ENCODE measurements at places on chromosomes 11 and 22. TPM values are rescaled to one million over a fixed set of nuclear protein-coding genes. Genes with fewer than 3 reads are reported as not detected.

DNA sequence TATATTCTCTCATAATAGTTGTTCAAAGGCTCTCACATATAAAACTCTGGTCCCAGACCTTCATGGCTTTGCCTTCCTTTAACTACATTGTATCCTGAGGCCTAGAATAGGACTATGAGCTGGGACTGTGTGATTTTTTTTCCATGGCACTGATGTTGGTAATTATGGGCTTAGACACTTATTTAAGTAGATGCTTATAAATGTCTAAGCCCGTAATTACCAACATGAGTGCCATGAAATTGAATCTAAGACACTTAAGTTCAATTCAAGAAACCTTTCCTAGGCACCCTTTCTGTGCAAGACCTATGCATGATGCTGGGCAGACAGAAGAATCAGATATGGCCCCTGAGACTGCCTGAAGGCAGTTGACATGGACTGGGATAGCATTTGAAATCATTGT, 63.0 kb downstream of the P4HA3 start:
- no peak for DNase-seq

GRCh38 chr11:132653237-132653636, 879.1 kb downstream of the OPCML start:
- no peak for DNase-seq

DNA sequence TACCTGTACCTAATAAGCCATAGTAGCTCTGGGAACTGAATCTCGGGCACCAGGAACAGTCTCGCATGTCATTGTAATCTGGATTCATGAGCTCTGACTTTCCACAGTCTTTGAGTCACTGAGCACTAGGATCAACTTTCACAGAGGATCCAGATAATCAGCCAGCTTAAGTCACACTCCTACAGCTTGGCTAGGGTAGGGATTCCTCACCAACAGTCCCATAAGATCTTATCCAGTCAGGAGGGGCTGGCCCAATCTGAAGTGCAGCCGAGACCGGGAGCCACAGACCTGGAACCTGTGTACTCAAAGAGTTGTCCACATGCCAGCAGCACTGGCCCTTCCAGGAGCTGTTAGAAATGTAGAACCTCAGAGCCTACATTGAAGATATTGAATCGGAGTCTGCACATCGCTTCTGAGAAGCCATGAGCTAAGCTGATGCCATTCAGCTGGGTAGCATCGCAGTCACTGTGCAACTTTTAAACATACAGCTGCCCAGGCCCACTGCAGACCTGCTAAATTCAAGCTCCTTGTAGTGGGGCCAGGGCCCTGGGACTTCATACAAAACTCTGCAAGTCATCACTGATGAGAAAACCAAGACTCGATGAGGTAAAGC, 538.8 kb upstream of the B3GAT1 start:
- peak; percentile 79 for DNase-seq

DNA sequence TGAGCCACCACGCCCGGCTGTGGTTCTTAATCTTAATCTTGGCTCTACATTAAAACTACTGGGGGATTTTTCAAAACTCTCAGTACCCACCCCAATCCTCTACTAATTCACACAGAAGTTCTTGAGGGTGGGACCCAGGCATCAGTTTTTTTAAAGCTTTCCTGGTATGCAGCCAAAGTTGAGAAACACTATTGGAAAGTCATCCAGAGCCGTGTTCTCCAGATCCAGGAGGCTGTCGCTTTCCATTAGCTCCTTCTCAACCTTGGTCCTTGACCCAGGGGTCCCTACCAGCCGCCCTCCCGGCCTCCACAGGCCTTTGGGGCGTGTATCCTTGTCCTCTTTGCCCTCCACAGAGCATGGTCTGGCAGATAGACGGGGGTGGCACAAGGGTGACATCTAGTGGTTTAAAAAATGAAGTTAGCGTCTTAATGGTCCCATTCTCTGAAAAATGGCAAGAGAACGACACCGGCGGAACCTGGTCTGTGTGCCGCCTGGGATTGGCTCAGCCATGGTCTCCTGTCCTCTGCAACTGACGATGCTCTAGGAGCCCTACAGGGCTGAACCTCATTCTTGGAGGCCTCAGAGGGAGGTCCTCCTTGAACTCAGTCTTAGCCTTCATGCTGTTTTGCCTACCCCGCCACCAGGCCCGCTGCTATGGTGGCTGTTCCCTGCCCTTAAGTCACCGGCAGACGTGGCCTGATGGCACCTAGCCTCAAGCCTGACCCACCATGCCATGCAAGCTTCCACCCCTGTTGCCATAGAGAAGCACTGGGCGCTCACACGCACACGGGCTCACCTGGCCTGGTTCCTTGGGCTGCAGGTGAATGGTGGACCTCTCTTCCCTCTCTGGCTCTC, 152.0 kb upstream of the SYN3 start:
- DNase-seq = peak; percentile 5

DNA sequence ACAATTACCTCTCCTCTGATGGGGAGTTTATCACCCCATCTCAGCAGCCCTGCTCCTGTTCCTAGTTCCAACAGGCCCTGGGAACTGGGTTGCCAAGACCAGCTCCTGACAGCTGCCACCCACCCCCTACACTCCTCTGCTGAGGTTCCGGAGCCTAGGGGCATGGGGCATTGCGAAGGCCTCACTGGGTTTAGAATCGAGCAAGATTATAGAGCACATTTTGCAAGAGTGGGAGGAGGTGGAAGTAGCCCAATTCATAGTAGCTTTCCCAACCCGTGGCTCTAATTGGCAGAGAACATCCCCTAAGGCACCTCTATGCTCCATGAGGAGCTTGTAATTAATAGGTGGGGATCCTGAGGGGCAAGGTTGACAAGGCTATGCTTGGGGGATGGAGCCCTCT, 23.0 kb downstream of the MYEOV start:
- DNase-seq = no peak

- DNase-seq = no peak
Observed at GRCh38 chr11:36273110-36273509, 16.1 kb downstream of the COMMD9 start.

DNA sequence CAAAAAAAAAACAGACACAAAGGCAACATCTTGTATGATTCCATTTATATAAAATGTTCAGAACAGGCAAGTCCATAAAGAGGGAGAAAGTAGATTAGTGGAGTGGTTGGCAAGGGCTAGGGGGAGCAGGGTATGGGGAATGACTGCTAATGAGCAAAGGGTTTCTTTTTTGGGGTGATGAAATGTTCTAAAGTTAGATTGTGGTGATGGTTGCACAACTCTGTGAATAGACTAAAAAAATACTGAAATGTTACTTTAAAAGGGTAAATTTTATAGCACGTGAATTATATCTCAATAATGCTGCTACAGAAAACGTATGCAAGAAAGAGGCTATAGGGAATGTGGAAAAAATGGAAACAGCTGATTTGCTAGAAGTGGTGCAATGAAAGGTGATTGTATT, 155.1 kb downstream of the TENM4 start:
- DNase-seq = peak; percentile 58

GRCh38 chr22:33299245-33299956, 241.2 kb upstream of the SYN3 start:
- no peak for DNase-seq

- DNase-seq = peak; percentile 89
Observed at GRCh38 chr11:27468209-27468994, 4.2 kb downstream of the LGR4 start.

- peak; percentile 17 for DNase-seq
Observed at GRCh38 chr22:48574776-48575617, 1252.7 kb downstream of the BRD1 start.

DNA sequence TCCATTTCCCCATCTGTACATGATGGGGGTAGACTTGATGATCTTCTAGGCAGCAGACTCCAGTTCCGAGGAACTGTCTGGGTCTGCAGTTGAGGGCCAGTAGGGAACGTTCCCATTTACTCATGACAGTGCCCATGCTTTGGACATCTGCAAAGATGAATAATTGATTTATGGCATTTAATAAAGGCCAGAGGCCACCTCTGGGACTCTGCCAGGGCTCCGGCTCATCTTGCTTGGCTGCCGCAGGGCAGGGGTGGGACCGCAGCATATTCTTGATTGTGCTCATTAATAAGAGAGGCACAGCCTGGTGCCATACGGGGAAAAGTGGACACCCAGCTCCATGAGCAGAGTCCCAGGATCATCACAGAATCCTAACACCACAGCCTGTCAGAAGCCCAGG, 28.1 kb upstream of the KLHL35 start:
- DNase-seq = no peak

- peak; percentile 93 for DNase-seq
Observed at GRCh38 chr11:17683377-17684161, 35.8 kb upstream of the MYOD1 start.

GRCh38 chr22:40193429-40194421, 16.0 kb downstream of the TNRC6B start:
- peak; percentile 39 for DNase-seq

DNA sequence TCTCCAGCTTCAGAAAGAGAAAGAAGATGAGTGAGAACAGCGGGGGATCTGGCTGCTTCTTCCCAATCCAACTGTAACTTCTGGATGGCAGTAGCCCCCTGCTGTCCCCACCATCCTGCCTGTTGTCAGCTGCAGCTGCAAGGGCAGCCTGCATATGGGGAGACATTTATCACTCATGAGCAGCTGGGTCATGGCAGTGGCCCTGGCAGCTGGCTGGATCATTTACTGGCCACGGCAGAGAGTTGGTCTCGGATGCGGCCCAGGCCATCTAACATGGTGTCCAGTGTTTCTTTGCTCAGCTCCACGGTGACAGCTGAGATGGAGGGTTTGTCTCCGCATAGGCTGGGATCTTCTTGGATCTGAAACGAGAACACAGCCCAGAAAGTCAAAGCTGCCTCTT, 14.8 kb downstream of the COMMD9 start:
- no peak for DNase-seq

GRCh38 chr22:31342389-31343140, 3.6 kb downstream of the PATZ1 start:
- DNase-seq = no peak

APOL5 gene
- polyA plus RNA-seq = 0.06 TPM

KRTAP5-10 gene
- polyA plus RNA-seq = not detected

PANX2 gene
- polyA plus RNA-seq = 0.45 TPM

SMTNL1 gene
- polyA plus RNA-seq = not detected

MMP8 gene
- polyA plus RNA-seq = 0.18 TPM

OSBP2 gene
- polyA plus RNA-seq = 0.40 TPM

GUCY1A2 gene
- 0.19 TPM for polyA plus RNA-seq

FOLR1 gene
- 0.14 TPM for polyA plus RNA-seq

Data from fibroblast of lung (primary cell).